ENCODE measurements at places on chromosomes 12 and 14.
A peak's percentile ranks its signal among the peaks of the same experiment; 100 is the strongest.

DNA sequence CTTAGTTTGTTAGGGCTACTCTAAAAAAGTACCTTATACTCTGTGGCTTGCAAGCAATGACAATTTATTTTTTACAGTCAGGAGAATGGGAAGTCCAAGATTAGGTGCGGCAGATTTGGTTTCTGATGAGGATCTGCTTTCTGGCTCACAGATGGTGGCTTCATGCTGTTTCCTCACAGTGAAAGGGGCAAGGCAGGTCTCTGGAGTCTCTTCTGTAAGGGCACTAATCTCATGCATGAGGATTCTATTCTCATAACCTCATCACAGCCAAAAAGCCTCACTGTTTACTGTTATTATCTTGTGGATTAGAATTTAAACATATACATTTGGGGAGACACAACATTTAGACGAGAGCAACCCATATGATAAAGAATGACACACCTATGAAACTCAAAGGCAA lies 1957.4 kb upstream of the SEL1L start:
- DNase-seq = no peak

GRCh38 chr12:128571906-128572810 lies 251.6 kb downstream of the SLC15A4 start:
- no peak for DNase-seq

GRCh38 chr14:68952531-68953195 lies 26.4 kb downstream of the ACTN1 start:
- no peak for DNase-seq

GRCh38 chr12:88206601-88207000 lies 64.5 kb downstream of the TMTC3 start:
- DNase-seq = peak; percentile 35

GRCh38 chr12:44314007-44314500 lies 478.2 kb downstream of the TMEM117 start:
- DNase-seq = no peak

GRCh38 chr14:59292028-59292427 lies 103.6 kb downstream of the DAAM1 start:
- DNase-seq = peak; percentile 18

DNA sequence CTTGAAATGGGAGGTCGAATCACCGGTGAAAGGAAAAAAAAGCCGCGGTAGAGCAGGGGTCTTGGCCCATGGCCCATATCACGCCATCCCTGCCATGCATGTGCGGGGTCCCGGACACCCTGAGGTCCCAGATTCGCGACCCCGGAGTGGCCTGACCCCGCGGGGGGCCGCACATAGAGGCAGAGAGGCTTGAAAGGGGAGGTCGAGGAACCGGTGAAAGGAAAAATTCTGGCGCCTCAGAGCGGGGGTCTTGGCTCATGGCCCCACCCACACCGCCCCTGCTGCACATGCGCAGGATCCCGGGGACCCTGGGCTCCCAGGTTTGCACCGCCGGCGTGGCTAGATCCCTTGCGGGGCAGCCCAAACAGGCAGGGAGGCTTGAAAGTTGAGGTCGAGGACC lies 319.8 kb downstream of the ALG10 start:
- DNase-seq = no peak

DNA sequence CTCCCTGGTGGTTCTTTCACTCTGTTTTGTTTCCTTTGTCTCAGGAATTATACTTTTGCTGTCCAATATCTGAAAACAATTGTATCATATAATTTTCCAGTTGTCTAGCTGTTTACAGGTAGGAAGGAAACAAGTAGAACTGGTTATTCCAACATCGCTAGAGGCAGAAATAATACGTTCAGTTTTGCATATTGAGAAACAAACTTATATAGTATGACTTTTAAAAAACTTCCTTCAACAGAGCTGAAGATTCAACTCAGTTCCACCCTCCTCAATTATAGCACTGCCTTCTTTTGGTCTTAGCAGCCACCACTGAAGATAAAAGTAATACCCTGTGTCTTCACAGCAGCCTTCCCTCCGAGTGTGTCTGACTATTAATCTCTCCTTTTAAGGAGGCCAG lies 214.3 kb downstream of the EFCAB11 start:
- no peak for DNase-seq

- no peak for DNase-seq
These were observed 68.5 kb upstream of the CSRP2 start for GRCh38 chr12:76947304-76947703.

DNA sequence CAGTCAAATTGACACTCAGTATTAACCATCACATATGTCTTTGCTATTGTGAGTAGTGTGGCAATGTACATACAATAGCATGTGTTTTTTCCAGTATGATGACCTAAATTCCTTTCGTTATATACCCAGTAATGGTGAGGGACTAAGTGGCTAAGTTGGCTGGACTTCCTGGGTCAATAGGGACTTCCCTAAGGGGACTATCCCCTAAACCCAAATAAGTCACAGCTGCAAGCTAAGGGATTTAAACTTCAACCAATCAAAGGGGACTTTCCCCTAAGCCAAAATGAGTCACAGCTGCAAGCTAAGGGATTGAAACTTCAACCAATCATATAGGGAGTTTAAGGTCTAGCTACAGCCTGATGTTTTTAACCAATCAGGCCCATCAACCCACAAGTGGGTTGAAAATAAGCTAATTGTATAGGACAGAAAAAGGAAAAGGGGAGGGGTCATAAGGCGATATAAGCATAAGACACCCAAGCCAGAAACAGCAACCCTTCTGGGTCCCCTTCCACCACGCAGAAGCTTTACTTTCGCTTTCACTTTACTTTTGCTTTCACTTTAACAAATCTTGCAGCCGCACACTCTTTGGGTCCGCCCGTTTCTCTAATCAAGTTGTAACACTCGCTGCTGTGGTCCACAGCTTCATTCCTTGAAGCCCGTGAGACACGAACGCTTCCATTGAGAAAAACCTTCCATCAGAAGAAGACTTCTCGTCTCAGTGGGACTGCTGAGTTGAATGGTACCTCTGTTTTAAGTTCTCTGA lies 404.4 kb downstream of the FLRT2 start:
- DNase-seq = peak; percentile 83

DNA sequence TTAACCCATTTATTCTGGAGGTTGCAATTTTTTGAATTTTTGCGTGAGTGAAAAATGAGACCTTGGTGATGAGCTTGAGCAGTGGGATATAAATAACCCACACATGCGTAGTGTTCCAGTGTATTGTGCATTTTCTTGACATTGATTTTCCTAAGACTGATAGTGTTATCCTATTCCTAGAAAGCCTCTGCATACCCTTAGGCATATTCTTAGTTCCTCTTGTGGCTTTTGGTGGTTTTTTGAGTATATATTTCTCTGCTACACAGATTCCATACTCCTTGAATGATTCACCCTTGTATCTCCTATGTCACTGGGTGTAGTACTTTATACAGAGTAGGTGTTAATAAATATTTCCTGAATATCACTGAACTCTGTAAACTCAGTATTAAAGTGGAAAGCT lies 363.4 kb upstream of the PDE3A start:
- DNase-seq = no peak

DNA sequence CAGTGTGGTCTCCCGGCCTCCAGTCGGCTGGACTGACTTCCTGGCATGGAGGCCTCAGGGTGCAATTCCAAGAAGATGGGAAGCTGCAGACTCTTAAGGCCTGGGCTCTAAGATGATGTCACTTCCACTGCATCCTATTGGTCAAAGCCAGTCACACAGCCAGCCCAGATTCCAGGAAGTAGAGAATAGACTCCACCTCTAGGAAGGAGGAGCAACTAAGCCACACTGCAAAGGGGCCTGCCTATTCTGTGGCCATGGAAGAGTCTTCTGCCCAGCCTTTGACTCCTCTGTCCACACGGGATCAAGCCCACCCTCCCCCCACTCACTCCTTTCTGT lies 103.9 kb upstream of the RFLNA start:
- DNase-seq = peak; percentile 15

- no peak for DNase-seq
These were observed 463.6 kb upstream of the CCDC196 start for GRCh38 chr14:66022526-66022925.

DNA sequence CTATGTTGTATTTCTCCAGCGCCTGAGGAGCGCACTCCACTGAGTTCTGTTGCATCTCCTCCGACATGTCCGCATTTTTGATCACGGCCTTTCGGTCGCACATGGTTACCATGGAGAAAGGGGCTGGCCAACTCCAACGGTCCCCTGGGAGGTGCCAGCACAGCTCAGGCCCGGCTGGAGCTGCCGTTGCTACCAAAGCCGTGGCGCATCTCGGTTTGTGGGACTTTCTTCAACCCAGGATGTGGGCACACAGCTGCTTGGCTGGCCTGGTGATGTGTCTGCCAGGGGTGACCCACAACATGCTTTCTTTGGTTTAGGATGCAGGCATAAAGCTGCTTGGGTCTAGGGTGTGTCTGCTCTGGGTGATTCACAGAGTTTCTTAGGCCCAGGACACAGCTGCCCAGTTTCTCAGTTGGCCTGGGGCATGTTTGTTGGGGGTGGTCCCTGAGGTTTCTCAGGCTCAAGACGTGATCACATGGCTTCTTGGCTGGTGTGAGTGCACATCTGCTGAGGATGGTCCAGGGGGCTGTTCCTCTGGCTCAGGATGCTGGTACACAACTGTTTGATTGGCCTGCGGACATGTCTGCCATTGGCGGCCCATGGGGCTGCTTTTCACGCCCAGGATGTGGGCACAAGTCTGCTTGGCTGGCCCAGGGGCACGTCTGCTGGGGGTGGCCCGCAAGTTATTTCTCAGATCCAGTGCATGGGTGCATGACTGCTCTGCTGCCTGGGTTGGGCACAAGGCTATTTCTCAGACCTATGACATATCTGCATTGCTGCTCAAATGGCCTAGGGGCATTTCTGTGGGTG lies 25.9 kb upstream of the GTF2A1 start:
- DNase-seq = no peak

GRCh38 chr12:82919388-82920054 lies 232.8 kb downstream of the TMTC2 start:
- DNase-seq = no peak

DNA sequence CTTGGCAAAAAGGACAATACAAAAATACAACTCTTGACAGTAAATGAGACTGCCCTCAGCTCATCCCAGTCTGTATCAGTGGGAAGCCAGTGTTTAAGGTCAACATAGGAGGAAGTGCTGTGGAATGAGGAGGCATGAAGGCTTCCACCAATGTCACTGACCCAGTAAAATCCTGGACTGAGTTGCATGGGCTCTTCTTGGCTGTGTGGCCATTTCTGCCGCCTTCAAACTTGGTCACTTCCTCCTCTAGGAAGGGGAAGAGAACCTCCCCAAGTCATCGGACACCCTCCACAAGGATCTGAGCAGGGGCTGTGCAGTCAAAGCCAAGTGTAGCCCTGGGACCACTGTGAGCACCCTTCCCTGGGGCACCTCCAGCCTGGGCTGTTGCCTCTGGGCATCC lies 11.9 kb downstream of the GPR68 start:
- peak; percentile 63 for DNase-seq

GRCh38 chr12:48119834-48120195 lies 651 bp downstream of the PFKM start:
- no peak for DNase-seq

- no peak for DNase-seq
These were observed 63.9 kb upstream of the CCDC196 start for GRCh38 chr14:66421990-66422946.

- DNase-seq = peak; percentile 53
These were observed 5.5 kb upstream of the ZNF740 start for GRCh38 chr12:53174881-53175491.

DNA sequence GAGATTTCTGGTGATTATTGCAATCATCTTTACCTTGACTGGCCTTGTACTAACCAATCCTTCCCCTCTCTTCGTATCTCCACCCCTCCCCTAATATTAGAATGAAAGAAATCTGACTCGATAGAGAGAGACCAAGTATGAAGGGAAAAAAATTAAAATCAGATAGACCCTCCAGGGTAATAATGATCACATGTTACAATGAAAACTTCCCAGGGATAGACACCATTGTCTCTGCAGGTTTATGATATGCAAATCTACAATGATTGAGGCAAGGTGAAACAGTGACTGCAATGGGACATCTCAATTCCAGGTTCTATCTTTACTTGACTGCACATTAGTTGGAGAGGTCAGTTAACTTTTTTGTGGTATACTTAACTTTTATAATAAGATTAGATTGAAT lies 1.5 kb upstream of the NFKBIA start:
- no peak for DNase-seq

DNA sequence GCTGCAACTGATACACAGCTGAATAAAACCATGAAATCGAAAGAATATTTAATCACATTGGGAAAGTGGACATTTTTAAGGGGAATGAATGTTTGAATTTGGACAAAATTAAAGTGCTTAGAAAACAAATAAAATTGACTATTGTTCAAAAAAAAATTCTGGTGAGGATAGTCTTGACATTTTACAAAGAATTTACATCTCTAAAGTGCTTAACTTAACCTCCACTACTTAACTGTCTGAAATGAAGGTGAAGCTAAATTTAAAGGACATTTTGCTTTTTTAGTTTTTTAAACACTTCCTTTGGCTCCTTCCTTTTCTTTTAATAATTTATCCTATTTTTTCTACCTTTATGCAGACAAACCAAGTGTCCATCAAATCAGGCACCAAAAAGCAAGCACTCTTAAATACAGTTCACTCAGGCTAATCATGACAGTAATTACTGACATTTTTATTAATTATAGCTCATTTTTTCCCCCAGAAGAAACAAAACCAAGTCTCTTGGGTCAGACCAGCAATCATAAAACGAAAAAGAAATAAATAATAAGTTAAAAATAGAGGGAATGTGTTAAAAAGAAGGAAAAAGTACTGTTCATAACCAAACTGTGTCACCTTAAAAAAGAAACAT lies 5.7 kb upstream of the CCND2 start:
- no peak for DNase-seq

DNA sequence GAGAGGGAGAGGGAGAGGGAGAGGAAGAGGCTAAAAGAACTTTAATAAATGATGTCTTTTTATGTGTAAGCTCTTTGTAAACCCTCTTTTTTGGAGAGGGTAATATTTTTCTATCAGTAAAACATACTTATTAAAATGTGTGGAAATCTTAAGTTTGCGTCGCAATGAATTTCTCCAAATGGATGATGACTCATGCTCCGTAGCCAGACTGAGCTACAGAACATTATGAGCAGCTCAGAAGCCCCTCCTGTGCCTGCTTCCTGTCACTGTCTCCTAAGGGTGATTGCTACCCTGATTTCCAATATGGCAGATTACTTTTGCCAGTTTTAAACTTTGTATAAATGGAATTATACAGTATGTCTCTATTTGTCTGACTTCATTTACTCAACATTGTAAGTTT lies 13.0 kb upstream of the PYGL start:
- peak; percentile 66 for DNase-seq

DNA sequence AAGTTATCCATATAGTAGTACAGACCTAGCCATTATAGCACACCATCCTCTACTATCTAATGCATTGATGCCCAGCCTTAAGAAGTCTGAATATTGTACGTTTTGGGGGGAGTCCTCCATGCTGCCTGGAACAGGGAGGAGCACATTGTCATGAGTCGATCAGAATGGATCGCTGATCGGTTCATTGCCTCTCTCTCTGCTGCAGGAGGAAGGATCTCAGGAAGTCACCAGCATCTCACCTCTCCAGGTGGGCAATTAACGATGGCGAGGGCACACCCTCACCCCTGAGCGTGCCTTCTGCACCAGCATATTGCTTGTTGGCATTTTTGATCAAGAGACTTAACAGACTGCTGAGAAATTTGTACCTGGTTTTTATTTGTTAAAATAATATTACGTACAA lies 11.5 kb downstream of the CCND2 start:
- no peak for DNase-seq

- DNase-seq = no peak
These were observed 13.9 kb downstream of the MFAP5 start for GRCh38 chr12:8648576-8649205.
